ENCODE measurements at places on chromosomes 3 and 15. TPM values are rescaled to one million over a fixed set of nuclear protein-coding genes. Genes with fewer than 3 reads are reported as not detected.

MESP1 gene
- 1.5 TPM for total RNA-seq

DNA sequence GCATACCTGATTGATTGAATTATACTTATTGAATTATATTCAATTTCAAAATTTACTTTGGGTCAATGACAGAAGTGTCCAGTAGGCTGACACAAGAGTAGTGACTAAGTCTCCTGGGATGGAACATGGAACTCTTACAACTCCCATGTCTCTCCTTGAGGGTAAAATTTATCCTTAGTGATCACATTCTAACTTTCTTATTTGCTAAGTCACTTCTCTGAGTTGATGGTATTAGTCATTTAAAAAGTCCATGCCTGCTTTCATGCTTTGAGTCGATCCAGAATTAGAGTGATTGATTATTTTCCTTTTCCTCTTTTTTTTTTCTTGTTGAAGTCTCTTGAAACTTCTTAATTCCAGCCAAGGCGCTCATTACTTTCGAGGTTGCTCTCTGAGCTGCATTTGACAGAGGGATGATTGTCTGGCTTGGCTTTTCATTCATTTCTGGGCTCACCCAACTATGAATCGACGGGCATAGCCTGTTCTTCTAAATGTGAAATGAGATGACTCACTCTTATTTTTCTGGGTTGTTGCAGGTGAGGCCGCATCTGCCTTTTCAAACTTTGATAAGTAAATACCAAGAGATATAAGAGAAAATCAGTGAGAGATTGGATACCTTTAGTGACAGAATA, 34.9 kb downstream of the LRRC3B start:
- DNase-seq, result peak; percentile 14

- no peak for DNase-seq
These were observed 259.1 kb upstream of the ARPP21 start for GRCh38 chr3:35380196-35380595.

- DNase-seq, result no peak
These were observed 236.7 kb downstream of the ADAMTSL3 start for GRCh38 chr15:83890587-83890986.

DNA sequence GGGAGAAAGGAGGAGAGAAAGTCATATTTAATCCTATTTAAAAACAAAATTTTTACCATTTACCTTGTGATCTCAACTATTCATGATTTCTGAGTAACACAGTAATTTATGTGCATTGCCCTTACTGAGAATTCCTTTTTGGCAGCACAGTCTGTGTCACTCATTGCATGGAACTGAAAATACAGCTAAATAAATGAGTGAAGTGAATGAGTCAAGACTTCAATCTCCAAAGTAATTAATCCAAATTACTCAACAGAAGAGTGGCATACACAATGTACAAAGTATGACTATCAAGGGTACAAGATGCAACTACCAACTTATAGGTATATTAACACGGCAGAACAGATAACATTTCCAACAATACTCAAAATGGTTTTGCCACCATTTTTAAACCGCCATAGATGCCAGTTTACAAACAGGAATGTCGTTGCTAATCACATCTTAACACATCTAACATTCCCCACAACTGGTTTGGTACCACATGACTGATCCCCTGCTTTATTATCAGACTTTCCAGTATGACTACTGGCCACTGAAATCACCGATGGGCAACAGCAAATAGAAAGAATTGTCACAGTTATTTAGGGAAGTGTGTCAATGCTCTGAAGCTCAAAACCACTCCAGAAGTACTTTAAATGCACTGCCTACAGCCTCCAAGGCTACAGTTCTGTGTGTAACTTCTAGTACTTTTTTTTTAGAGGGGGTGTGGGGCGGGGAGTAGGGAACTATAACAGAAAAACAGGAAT, 410.4 kb downstream of the SHQ1 start:
- DNase-seq, result no peak

GRCh38 chr3:11392014-11392859, 120.0 kb downstream of the ATG7 start:
- DNase-seq, result peak; percentile 61

- DNase-seq, result no peak
These were observed 404.5 kb downstream of the OCA2 start for GRCh38 chr15:27694506-27695087.

- peak; percentile 2 for DNase-seq
These were observed 47.6 kb downstream of the ARIH1 start for GRCh38 chr15:72521682-72522081.

FOXB1 gene
- not detected for total RNA-seq

- DNase-seq, result no peak
These were observed 179.5 kb upstream of the NSMCE3 start for GRCh38 chr15:29449136-29449535.

All from A172 (cell line).